ENCODE measurements at places on chromosomes 2 and 18.

DNA sequence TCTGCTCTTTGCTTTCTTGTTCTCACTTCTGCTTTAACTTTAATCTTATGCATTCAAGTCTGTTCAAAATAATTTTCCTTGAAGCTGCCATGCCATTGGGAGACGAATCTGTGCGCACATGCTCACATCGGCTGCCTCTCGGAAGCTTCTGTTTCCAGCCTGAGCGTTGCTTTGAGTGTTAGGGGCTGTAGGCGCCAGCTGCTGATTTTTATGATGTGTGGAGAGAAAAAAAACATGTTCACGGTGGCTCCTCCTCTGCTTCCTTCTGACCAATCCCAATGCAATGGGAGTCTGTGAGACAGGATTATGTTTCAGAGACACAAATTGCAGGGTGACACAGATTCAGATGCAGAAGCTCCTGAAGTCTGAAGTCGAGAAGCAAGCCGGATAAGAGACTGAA, at the start of gene MC4R:
TSS of gene MC4R (minus strand) at position 180 of the 400 bp plus-strand sequence. CDS start 426 bp downstream, outside the sequence.
- peak; percentile 87 for DNase-seq

DNA sequence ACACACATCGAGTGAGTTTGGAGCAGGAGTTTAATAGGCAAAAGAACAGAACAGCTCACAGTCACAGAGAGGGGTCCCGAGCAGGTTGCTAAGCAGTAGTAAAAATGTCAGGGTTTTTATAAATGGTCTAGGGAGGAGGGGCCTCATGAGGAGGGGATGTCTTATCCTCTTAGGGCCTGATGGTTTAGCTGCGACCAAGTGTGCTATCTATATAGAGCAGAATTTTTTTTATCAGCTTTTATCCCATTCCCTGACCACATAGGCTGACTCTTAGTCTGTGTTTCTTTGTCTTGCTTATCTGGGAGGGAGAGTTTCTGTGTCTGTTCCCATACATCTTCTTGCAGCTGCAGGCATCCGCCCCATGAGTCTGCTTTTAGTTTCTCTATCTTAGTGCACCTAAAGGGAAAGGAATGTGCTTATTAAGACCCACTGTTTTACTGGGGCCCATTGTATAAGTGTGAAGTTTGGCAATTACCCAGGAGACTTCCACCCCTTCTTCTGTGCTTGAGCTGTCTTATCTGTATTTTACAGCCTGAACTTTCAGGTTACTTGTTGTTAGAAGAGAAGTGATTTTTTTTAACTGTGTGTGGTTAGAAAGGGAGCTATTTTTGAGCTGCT, 30.4 kb upstream of the GMCL1 start:
- peak; percentile 38 for DNase-seq

- no peak for DNase-seq
These were observed 131.2 kb downstream of the ASB1 start for GRCh38 chr2:238557936-238558335.

- no peak for DNase-seq
These were observed 87.0 kb upstream of the ID2 start for GRCh38 chr2:8594731-8595427.

- DNase-seq, result no peak
These were observed 248.8 kb downstream of the NRXN1 start for GRCh38 chr2:50783111-50783510.

Measured in AG10803 (cell line).